ENCODE measurements at places on chromosomes 4 and X. TPM values are rescaled to one million over a fixed set of nuclear protein-coding genes. Genes with fewer than 3 reads are reported as not detected.

Gene MGARP
- 0.33 TPM for total RNA-seq

- H3K27me3 ChIP-seq, result no peaks in the 10 kb centered on the region
- no peak for DNase-seq
- H3K36me3 ChIP-seq, result no peaks in the 10 kb centered on the region
- H3K27ac ChIP-seq, result no peak overlapping the region
- H3K4me1 ChIP-seq, result no peaks in the 10 kb centered on the region
Measured at GRCh38 chr4:24956091-24956490, 43.2 kb upstream of the CCDC149 start.

Gene SPATA18
- 0.44 TPM for total RNA-seq

DNA sequence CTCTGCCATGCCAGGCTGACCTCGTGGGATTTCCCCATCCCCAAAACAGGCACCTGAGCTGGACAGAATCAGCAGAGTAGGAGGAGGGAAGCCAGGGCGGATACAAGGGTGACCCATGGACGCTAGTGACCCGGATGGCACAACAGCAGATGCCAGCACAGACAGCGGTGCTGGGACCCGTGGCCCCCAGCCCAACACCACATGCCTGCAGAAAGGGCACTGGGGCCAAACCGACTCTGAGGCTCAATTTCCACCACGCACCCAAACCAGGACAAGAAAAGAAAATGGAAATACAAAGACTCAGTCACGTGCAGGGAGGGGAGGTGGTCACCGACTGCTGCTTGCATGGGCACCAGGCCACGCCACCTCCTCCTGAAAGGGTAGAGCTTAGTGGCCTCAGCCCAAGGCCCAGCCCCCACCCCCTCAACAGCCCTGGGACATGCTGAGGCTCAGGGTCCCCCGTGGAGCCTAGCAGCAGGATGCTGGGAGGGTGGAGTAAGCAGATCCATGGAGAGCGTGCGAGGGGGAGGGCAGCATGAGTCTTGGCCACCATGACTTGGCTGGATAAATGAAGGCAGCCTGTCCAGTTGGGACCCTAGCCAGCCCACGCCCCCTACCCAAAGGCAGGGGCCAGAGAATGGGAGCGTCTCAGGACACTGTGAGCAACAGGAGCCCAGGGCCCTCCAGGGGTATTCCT is 47.7 kb downstream of the C4orf50 start:
- H3K4me1 ChIP-seq, result no peaks in the 10 kb centered on the region
- H3K27me3 ChIP-seq, result no peaks in the 10 kb centered on the region
- no peak overlapping the region for H3K27ac ChIP-seq
- H3K4me3 ChIP-seq, result no peak overlapping the region

Gene NKX6-1
- total RNA-seq, result not detected

DNA sequence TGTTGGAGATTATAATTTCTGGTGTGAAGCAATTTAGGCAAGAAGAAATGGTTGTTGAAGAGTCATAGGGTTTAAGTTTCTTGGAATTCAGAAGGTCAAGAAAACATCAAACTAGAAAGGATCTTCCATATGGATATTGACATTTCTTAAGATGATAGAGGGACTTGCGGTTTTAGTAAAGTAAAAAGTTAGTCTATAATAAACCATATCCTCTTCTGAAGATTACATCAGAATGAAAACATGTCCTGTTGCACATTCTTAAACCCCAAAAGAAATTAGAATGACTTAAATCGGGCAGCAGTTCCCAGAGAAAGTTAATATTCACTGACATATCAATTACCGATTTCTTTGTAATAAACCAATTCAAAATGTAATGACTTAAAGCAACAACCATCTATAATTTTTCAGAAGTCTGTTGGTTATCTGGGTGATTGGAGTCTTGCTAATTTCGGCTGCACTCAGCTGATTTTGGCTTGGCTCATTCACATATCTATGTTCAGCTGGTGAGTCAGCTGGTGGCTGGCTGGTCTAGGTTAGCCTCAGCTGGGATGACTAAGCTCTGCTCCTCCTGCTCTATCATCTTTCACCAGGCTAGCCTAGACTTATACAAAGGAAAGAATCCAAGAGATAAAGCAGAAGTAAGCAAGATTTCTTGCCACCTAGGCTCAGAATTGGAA is 24.4 kb upstream of the DYNLT3 start:
- no peak for DNase-seq
- no peak overlapping the region for H3K4me3 ChIP-seq
- H3K27me3 ChIP-seq, result no peaks in the 10 kb centered on the region
- no peaks in the 10 kb centered on the region for H3K4me1 ChIP-seq

- H3K36me3 ChIP-seq, result no peaks in the 10 kb centered on the region
- no peak for DNase-seq
- no peaks in the 10 kb centered on the region for H3K27me3 ChIP-seq
- H3K4me3 ChIP-seq, result no peak overlapping the region
- H3K4me1 ChIP-seq, result no peaks in the 10 kb centered on the region
Measured at GRCh38 chrX:101958139-101958538, 26.3 kb upstream of the ZMAT1 start.

GRCh38 chr4:139749338-139749737 is 83.7 kb downstream of the MGST2 start:
- no peaks in the 10 kb centered on the region for H3K36me3 ChIP-seq
- H3K4me3 ChIP-seq, result no peak overlapping the region
- no peak overlapping the region for H3K27ac ChIP-seq
- no peak for DNase-seq

- H3K4me3 ChIP-seq, result no peak overlapping the region
- no peak for DNase-seq
- no peaks in the 10 kb centered on the region for H3K4me1 ChIP-seq
- H3K27ac ChIP-seq, result no peak overlapping the region
Measured at GRCh38 chr4:102036016-102036415, 245.5 kb downstream of the BANK1 start.

GRCh38 chr4:7861440-7861881 is 78.2 kb downstream of the AFAP1 start:
- no peaks in the 10 kb centered on the region for H3K27me3 ChIP-seq
- no peak for DNase-seq
- H3K27ac ChIP-seq, result no peak overlapping the region

GRCh38 chrX:102846544-102847236 is 90.4 kb upstream of the RAB40AL start:
- H3K27me3 ChIP-seq, result no peaks in the 10 kb centered on the region
- no peak overlapping the region for H3K4me3 ChIP-seq
- no peaks in the 10 kb centered on the region for H3K36me3 ChIP-seq
- no peak for DNase-seq

GRCh38 chrX:154457491-154458115 is 478 bp upstream of the PLXNA3 start:
- peak; percentile 70 for DNase-seq
- H3K27me3 ChIP-seq, result no peaks in the 10 kb centered on the region
- peak overlapping the region; percentile 40 for H3K27ac ChIP-seq

- no peak overlapping the region for H3K27ac ChIP-seq
- H3K27me3 ChIP-seq, result no peaks in the 10 kb centered on the region
- no peak for DNase-seq
- H3K4me1 ChIP-seq, result no peaks in the 10 kb centered on the region
- H3K4me3 ChIP-seq, result no peak overlapping the region
Measured at GRCh38 chr4:80237992-80238391, 28.5 kb upstream of the FGF5 start.

DNA sequence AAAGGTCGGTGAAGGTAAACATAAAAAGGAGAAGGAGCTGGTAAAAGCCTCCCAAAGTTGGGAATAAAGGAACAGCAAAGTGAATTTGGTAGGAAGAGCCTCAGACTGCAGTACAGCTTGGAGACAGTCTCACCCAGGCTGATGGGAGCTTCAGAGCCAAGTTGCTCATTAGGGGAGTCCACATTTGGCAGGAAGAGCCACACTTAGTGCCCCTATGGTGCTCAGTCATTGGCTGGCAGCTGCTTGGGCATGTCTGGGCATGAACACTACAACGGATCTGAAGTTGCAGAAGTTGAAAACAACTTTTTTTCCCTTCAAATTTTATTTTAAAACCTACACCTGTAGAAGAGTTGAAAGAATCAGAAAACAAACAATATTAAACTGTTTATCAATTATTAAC is 2497.3 kb downstream of the ARAP2 start:
- H3K4me3 ChIP-seq, result no peak overlapping the region
- DNase-seq, result no peak
- no peaks in the 10 kb centered on the region for H3K36me3 ChIP-seq

GRCh38 chrX:154540897-154541535 is 5.6 kb downstream of the G6PD start:
- H3K4me3 ChIP-seq, result no peak overlapping the region
- no peak for DNase-seq
- H3K4me1 ChIP-seq, result peaks cover 16% of the 10 kb centered on the region
- no peak overlapping the region for H3K27ac ChIP-seq
- H3K36me3 ChIP-seq, result peaks cover 8% of the 10 kb centered on the region
- H3K27me3 ChIP-seq, result no peaks in the 10 kb centered on the region

Gene SPANXC
- total RNA-seq, result not detected

Gene CLDN2
- total RNA-seq, result not detected

Gene HS6ST2
- total RNA-seq, result not detected

Gene SSX4B
- not detected for total RNA-seq

DNA sequence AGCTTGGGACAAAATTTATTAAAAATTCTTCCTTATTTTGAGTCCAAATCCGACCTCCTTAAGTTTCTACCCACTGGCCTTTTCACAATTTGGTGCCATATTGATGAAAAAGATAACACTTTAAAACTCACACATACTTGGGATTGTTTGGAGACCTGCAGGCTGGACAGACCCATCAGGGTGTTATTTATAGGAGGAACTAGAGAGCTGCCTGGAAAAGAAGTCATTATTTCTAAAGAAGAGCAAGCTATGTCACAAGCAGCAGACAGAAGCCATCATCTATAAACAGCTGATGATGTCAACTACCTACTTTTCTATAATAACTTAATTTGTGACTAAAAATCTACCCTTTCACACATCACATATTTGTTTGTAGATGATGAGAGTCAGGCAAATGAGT is 56.2 kb downstream of the COX18 start:
- H3K4me1 ChIP-seq, result no peaks in the 10 kb centered on the region
- no peaks in the 10 kb centered on the region for H3K27me3 ChIP-seq
- H3K27ac ChIP-seq, result no peak overlapping the region
- no peak for DNase-seq
- no peak overlapping the region for H3K4me3 ChIP-seq

Gene ZAR1
- total RNA-seq, result not detected

Gene DUSP9
- total RNA-seq, result not detected

Gene CLGN
- not detected for total RNA-seq

Gene RAB33A
- 10.1 TPM for total RNA-seq

GRCh38 chrX:28312965-28313364 is 274.3 kb upstream of the IL1RAPL1 start:
- no peak overlapping the region for H3K4me3 ChIP-seq
- H3K36me3 ChIP-seq, result no peaks in the 10 kb centered on the region
- H3K27ac ChIP-seq, result no peak overlapping the region
- no peak for DNase-seq

DNA sequence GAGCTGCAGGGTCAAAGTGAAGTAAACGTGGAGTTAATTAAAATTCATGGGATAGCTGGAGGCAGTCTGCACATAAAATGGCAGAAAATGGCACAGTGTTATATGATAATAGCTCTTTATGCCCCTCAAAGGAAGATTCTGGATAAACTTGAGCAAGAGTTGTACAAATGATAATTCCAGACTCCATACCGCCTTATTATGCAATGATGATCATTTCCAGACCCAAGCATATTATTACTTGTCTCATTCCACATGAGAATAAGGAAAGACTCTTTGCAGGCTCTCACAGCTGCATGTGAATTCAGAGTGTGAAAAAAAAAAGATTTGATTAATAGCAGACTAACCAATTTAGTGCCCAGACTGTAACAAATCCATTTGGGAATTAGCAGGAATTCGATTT is 105.4 kb downstream of the STK32B start:
- no peaks in the 10 kb centered on the region for H3K27me3 ChIP-seq
- no peaks in the 10 kb centered on the region for H3K36me3 ChIP-seq
- no peaks in the 10 kb centered on the region for H3K4me1 ChIP-seq
- no peak overlapping the region for H3K27ac ChIP-seq

GRCh38 chr4:8820178-8821102 is 51.2 kb downstream of the HMX1 start:
- no peaks in the 10 kb centered on the region for H3K36me3 ChIP-seq
- H3K4me3 ChIP-seq, result no peak overlapping the region
- DNase-seq, result no peak
- H3K27me3 ChIP-seq, result no peaks in the 10 kb centered on the region

Gene CPLX1
- 0.64 TPM for total RNA-seq

DNA sequence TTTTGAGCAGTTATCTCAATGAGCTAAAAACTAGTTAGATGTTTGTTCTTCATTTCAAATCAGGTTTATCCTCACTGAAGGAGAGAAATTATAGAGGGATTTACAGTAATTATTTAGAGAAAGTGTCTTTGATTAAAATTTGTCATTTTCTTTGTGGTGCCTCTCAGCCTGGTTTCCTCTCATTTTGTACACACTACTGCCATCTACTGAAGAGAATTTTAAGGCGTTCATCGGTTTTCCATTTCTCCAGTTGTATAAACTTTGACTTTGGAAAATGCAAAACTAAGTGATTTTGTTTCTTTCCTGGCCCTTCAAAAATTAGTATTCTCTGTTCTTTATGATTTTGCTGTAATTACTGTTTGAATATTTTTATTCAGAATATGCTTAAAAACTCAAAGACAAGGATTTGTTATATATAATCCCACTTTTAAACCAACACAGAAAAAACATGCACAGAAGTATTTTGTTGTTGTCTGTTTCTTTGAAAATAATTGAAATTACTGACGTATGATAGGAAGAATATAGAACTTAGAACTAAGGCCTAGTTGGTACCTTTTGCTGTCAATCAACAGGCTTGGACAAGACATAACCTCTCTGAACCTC is 34.4 kb upstream of the ANXA3 start:
- no peak overlapping the region for H3K27ac ChIP-seq
- DNase-seq, result no peak
- no peaks in the 10 kb centered on the region for H3K36me3 ChIP-seq
- H3K4me3 ChIP-seq, result no peak overlapping the region
- H3K4me1 ChIP-seq, result no peaks in the 10 kb centered on the region

- no peaks in the 10 kb centered on the region for H3K27me3 ChIP-seq
- no peak for DNase-seq
- peaks cover 25% of the 10 kb centered on the region for H3K36me3 ChIP-seq
- H3K27ac ChIP-seq, result no peak overlapping the region
- H3K4me3 ChIP-seq, result no peak overlapping the region
- no peaks in the 10 kb centered on the region for H3K4me1 ChIP-seq
Measured at GRCh38 chr4:17635056-17635455, 20.6 kb downstream of the MED28 start.

DNA sequence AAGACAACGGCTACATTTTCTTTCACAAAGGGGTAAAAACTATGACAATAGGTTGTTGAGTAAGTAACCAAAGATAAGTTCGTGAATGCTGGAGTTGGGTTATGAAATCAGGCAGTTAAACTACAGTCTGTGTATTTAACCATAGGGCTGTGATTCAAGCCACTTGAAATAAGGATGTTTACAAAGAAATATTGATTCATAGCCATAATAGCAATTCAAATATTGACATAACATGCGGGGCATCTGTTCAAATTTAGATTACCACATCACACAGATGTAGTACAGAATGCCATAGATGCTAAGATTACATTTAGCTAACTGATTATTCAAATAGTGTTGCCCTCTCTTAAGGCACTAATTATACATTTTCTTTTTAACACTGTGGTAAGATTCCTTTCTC is 364.1 kb downstream of the FSTL5 start:
- no peaks in the 10 kb centered on the region for H3K4me1 ChIP-seq
- no peak overlapping the region for H3K27ac ChIP-seq
- no peak for DNase-seq
- no peaks in the 10 kb centered on the region for H3K36me3 ChIP-seq
- no peaks in the 10 kb centered on the region for H3K27me3 ChIP-seq
- no peak overlapping the region for H3K4me3 ChIP-seq

Gene NCAPG
- 0.20 TPM for total RNA-seq

Measured in CD4-positive, alpha-beta memory T cell (primary cell).